ENCODE measurements at places on chromosomes 3 and 15. TPM values are rescaled to one million over a fixed set of nuclear protein-coding genes. Genes with fewer than 3 reads are reported as not detected.
A peak's percentile ranks its signal among the peaks of the same experiment; 100 is the strongest.

GRCh38 chr3:66450390-66451022 is 50.3 kb downstream of the LRIG1 start:
- peak; percentile 71 for DNase-seq

DNA sequence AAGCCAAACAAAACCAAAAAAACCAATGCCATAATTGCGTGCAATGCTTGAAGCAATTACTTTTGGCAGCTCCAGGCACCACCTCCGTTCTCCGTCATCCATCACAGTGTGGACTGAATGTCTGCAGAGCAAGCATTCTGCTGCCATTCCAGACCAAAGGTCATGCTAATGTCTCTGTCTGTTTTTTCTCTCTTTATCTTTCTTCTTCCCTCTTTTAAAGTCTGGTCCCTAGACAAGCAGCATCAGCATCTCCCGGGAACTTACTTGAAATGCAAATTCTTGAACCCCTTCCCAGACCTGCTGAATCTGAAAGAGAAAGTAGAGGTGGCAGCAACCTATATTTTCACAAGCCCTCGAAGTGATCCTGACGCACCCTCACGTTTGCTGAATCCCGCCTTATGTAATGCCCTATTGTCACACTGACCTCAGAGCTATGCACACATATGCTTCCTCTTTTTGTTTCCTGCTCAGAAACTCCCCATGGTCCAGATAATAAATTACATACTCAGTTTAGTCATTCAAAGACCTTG is 297.3 kb upstream of the PROK2 start:
- peak; percentile 41 for DNase-seq

GRCh38 chr3:113374078-113374477 is 67.2 kb downstream of the CFAP44 start:
- DNase-seq = no peak

DNA sequence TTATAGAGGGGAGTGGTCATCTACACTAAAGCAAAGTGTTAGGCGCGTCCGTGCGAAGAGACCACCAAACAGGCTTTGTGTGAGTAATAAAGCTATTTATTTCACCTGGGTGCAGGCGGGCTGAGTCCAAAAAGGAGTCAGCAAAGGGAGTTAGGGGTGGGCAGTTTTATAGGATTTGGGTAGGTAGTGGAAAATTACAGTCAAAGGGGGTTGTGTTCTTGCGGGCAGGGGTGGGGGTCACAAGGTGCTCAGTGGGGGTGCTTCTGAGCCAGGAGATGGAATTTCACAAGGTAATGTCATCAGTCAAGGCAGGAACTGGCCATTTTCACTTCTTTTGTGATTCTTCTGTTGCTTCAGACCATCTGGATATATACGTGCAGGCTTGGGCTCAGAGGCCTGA is 47.1 kb downstream of the OIP5 start:
- no peak for DNase-seq

- no peak for DNase-seq
Measured at GRCh38 chr15:92538115-92538514, 117.5 kb downstream of the FAM174B start.

GRCh38 chr3:179608931-179609720 is 4.5 kb downstream of the NDUFB5 start:
- DNase-seq = no peak

GRCh38 chr15:100082761-100083402 is 258.9 kb downstream of the ADAMTS17 start:
- no peak for DNase-seq

GRCh38 chr3:17841190-17841828 is 98.9 kb upstream of the TBC1D5 start:
- peak; percentile 60 for DNase-seq

GRCh38 chr3:42045708-42046243 is 45.4 kb upstream of the TRAK1 start:
- DNase-seq = no peak

DNA sequence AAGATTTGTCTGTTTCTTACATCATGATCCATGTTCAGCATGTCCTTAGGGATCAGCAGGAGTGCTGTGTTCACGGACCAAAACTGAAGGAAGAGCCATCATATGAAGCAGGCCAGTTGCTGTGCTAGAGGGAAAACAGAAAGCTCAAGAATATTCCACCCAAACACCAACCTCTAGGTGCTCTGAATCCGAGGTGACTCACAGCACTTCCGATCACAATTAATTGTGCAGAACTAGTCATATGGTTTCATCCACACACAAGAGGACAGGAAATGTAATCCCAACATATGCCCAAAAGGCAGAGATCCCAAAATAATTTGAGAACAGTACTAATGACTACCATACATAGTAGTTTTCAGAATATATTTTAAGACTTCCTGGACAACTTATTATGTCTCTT is 257.9 kb upstream of the KCNH8 start:
- no peak for DNase-seq

- DNase-seq = peak; percentile 70
Measured at GRCh38 chr3:181709537-181710279, 2.0 kb upstream of the SOX2 start.

DNA sequence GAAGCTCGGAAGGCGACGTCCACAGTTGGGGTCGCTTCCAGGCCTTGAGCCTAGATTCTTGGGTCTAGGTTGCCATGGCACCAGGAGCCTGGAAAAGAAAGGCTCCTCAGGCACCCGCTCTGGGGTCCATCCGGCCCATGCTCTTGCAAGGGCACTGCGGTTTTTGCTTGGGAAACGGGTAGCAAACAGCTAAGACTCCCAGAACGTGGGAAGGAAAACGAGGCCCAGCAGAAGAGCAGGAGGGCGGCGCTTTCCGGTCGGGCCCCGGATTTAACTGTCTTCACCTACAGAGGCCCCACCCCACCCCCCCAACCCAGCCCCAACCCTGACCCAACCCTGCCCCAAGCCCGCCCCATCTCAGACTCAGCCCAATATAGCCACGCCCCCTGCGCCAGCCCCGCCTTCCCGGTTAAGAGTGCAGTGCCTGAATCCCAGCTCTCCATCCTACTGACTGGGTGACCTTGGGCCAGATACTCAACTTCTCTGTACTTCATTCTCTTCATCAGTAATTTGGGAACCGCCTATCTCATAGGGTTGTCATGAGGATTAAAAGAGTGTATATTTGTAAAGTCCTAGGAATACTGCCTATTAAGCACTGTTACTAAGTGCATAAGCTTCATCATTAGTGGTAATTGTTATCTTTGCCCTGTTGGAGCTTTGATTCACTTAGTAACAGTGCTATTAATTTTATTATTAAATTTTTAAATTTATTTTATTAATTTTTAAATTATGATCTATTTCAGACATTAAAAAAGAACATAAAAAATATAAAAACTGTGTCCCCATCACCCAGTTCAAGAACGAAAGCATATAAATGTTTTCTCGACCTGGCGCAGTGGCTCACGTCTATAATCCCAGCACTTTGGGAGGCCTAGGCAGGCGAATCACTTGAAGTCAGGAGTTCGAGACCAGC is 28.4 kb upstream of the SMAD6 start:
- no peak for DNase-seq

GRCh38 chr15:61158504-61159407 is 70.3 kb downstream of the RORA start:
- DNase-seq = no peak

DNA sequence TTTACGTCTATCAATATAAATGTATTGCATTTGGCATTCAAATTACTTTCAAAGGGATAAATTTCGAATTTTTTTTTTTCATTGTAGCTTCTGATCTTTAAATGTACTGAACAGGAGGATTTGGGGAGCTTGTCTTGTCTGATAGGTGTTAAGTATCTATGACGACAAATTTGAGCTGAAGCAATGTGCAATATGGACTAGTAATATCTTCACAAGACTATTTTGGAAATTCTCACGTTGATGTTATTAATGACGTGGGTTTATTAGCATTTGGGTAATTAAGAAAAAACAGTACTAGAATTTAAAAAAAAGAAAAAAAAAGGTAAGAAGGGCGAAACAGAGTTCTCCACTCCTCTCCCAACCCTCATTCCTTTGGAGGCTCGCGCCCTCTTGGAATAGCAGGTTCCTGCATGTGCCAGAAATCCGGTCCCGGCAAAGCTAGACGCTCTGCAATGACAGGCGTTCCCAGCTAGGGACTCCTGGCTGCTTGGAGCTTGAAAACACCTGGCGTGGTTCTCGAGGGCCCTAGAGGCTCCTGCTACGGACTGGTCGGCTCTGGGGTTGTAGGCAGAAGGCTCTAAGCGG is 648 bp upstream of the P2RY1 start:
- no peak for DNase-seq

GRCh38 chr3:146640361-146640760 is 35.2 kb upstream of the PLSCR5 start:
- DNase-seq = no peak

DNA sequence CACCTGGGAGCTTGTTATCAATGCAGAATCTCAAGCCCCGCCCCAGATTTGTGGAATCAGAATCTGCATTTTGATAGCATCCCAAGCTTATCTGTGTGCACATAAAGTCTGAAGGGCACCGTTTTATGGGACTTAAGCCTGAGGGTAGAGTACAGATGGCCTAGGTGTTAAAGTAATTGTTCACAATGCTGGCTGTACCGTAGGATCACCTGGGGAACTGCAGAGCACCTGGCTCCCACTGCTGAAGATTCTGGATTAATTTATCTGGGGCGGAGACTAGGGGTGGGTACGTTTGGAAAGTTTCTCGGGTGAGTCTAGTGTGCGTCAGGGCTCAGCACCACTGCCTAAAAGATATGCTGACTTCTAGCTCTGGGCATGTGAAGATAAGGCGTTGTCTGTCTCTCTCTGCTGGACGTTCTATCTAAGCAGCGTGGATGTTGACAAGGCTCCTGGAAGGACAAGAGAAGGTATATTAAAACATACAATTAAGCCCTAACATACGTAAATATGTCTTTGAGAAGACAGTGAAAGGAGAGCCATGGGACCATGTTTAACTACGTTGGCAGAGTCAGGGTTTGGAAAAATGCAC is 63.2 kb upstream of the RASGRP1 start:
- no peak for DNase-seq

- DNase-seq = no peak
Measured at GRCh38 chr15:63588826-63589225, 8.4 kb upstream of the FBXL22 start.

- DNase-seq = no peak
Measured at GRCh38 chr3:62708638-62709373, 166.4 kb downstream of the CADPS start.

DNA sequence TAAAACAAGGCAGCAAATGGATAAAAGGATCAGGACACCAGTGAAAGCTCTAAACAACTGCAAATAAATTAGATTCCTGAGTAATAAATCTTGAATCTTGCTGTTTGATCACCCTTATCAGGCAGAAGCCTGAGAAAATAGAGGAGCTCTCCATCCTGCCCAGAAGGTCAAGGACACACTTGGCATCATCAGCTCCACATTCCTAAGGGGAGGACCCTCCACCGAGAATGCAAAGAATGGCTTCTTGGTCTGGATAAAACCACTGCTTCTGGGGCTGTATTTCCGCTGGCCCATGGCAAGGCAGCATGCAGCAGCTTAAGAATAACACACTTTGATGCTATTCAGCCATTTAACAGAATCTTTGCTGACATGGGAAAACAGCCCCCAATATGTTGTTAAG is 108.9 kb upstream of the TSC22D2 start:
- DNase-seq = no peak

GRCh38 chr3:133891662-133892378 is 3.9 kb downstream of the RAB6B start:
- no peak for DNase-seq

GRCh38 chr3:80285388-80285787 is 517.6 kb upstream of the ROBO1 start:
- no peak for DNase-seq

DNA sequence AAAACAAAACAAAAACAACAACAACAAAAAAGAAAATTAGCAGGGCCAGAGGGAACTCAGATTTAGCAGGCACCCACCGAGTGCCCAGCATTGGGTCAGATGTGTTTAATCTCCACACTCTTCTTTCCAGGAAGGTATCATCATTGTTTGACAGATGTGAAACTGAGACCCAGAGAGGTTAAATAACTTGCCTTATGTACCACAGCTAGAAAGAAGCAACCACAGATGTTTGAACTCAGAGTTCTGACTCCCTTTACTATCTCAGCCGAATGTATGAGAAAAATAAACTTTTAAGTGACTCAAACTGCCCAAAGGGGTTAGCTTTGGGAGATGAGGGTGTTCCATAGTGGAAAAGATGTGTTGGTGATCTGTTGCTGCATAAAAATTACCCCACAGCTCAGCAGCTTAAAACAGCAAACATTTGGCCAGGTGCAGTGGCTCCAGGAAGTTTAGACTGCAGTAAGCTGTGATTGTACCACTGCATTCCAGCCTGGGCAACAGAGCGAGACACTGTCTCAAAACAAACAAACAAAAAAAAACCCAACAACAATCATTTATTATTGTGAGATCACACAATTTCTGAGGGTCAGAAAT is 4.5 kb upstream of the RPP25 start:
- DNase-seq = no peak

DNA sequence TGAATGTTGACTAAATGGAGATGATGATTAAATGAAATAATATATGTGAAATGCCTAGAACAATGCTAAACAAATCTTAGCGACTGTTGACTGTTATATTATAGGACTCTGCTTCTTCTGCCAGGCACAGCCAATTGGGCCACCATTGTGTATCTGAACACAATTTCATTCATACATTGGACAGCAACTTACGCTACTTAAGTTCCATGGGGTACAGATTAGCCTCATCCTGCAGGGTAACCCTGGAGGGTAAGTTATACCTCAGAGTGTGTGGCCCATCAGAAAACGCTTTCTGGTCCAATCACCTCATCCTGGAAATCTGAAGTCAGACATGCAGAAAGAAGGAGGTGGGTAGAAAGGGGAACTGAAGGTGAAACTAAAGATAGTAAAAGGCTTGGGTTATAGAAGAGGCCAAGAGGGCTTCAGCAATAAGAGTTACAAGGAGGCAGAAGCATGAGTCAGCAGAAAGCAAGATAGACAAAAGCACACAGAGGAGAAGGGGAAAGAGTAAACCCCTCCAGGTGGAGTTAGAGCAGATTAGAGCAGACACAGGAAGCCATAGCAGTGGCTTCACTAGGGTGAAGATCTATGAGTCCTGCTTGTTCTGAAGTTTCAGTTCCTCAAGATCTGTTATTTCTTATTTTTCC is 119.3 kb upstream of the SLC24A5 start:
- DNase-seq = no peak

- no peak for DNase-seq
Measured at GRCh38 chr3:157631478-157631877, 128.3 kb upstream of the VEPH1 start.

DNA sequence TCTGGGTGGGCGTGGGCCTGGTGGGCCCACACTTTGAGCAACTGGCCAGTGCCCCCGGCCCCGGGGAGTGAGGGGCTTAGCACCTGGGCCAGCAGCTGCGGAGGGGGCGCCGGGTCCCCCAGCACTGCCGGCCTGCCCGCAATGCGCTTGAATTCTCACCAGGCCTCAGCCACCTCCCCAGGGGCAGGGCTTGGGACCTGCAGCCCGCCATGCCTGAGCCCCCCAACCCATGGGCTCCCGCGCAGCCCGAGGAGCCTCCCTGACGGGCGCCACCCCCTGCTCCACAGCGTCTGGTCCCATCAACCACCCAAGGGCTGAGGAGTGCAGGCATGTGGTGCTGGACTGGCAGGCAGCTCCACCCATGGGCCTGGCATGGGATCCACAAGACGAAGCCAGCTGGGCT is 484.3 kb downstream of the UNC13C start:
- DNase-seq = no peak

Gene SLC49A4
- total RNA-seq = 19.9 TPM

Gene RPL4
- total RNA-seq = 1,437 TPM

Gene CMTM6
- total RNA-seq = 56.3 TPM

Gene IQCF5
- not detected for total RNA-seq

Gene IL12A
- 0.14 TPM for total RNA-seq

Gene FBXW12
- total RNA-seq = not detected

Gene PLSCR2
- 0.35 TPM for total RNA-seq

Gene C2CD4B
- total RNA-seq = 23.8 TPM

Gene RLBP1
- total RNA-seq = not detected
